ENCODE measurements at places on chromosomes 6 and 20.

- no peak for DNase-seq
Observed at GRCh38 chr6:113631666-113632065, 225.5 kb upstream of the MARCKS start.

DNA sequence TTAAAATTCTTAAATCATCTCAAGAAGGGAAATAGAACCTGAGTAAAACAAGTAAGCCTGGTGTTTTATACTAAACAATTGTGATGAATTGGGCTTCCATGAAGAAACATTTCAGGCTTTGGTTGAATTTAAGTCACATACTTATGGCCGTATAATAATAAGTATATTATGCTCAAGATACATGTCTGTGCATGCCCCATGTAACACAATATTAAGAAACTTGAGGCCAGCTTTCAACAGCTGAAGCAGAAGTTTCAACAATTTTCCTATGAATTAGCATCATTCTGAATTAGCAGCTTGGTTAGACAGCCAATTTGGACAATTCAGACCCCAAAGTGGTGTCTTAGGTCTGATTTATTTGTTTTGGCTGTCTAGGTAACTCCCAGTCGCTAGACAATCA lies 243.7 kb downstream of the MYLK4 start:
- no peak for DNase-seq

DNA sequence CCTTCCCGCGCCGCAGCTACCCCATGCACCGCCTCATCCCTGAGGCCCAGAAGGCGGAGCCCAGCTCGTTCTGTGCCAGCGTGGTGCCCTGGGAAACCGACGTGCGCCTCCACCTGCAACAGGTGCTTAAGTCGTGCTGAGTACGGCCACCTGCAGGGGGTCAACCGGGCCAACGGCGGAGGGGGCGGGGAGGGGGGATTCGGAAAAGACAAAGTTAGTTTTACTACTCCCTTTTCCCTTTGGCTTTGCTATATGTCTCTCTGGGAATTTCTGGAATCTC lies 168.9 kb downstream of the CDK19 start:
- DNase-seq: no peak

GRCh38 chr20:45826381-45827019 lies 612 bp downstream of the TNNC2 start:
- DNase-seq: no peak

DNA sequence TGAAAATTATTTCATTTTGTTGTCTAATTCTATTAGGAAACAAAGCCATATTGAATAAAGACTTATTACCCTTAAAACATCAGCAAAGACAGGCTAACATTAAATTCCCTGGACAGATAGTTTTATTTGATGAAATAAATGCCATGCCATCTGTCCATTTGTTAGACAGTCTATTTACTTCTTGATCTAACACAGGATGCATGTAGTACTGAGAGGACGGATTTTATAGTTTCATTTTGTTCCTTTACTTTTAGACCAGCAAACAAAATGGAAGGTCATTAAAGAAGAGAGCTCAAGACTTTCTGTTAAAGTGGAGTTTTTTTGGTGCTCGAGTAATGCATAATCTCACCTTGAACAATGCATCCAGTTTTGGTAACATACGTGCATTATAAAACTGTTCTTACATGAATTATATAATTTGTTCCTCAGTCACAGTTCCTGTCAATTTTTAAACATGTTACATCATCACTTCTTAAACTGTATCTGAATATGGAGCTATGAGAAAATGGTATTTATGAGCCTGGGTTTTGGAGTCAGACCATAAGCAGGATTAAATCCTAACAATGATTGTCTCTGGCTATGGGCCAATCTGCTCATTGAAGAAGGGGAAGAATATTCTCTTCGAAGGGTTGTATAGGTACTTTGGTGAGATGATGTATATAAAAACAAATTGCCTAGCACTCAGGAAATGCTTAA lies 46.0 kb downstream of the RFX6 start:
- DNase-seq: no peak

GRCh38 chr6:43361269-43361668 lies 8.2 kb downstream of the ZNF318 start:
- no peak for DNase-seq

DNA sequence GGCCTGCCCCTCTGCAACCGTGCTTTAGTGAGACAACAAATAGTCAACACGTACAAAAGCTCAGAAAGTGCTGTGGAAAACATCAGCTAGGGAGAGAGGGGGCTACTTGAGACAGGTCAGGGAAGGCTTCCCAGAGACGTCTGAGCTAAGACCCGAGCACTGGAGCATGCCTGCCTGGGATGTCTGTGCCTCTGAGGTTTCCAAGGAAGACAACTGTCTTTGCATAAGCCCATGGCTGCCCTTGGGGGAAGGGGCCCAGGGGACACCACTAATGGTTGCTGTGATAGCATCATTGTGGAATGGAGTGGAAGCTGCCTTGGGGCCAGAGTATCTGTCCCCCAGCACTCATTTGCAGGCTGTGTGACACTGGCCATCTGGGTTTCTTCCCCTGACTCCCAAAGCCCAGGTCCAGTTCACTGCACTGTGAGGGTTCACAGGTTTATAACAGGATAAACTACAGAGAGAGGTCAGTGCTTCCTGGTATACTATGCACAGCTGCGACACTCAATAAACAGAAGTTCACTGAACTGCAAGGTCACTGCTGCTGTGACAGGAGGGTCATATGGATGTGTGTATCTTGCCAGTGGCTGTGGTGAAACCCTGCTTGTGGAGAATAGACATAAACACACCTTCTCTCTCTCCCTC lies 1.5 kb upstream of the ARFGEF2 start:
- DNase-seq: no peak

- DNase-seq: no peak
Observed at GRCh38 chr20:32804817-32805216, 14.9 kb upstream of the MAPRE1 start.

GRCh38 chr20:15033269-15033668 lies 695.9 kb upstream of the FLRT3 start:
- no peak for DNase-seq

DNA sequence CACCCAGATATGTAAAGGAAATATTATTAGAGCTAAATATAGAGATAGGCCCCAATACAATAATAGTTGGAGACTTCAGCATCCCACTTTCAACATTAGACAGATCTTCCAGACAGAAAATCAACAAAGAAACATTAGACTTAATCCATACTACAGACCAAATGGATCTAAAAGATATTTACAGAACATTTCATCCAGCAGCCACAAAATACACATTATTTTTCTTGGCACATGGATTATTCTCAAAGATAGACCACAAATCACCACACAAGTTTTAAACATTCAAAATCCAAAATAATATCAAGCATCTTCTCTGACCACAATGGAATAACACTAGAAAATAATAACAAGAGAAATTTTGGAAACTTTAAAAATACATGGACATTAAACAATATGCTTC lies 1159.1 kb upstream of the CITED2 start:
- DNase-seq: no peak

GRCh38 chr6:53128842-53129241 lies 19.8 kb downstream of the GCM1 start:
- DNase-seq: no peak

DNA sequence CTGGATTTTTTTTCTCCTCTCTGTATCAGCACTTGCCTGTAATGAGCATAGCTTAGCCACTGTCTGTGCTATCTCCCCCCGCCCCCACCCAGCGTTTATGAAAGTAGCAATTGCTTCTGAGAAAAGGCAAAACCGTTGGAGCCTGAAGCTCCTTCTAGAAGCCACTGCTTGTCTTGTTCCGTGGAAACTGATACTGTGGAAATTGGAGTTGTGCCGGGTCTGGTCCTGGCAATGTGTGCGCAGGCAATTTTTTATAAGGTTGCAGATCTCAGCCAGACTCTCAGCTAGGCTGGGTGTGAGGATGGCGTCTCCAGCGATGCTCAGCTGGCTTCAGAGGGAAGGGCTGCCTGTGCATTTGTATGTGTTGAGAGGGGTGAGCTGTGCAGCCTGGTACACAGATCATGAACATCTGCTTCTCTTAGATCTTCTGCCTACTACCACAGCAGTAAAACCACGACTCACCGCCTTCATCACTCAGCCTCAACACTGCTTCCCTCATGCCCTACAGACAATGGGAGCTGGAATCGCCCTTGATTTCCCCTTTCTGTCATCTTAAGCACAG lies 72.4 kb upstream of the GTSF1L start:
- no peak for DNase-seq

DNA sequence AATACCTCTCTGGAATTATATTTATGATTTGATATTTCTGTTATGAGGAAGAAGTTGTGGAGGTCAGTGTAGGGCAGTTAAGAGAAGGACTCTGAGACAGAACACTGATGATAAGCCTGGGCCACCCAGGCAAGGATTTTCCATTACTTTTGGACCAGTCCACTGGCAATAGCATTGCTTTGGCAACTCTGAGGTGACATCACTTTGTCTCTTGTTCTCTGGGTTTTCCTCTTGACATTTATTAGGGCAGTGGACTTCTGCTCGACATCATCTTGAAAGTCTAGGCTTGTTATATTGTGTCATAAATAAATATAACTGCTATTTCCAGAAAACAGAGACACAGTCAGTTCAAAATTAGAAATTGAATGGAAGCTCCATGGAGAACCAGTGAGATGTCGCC lies 268.0 kb downstream of the SMOC2 start:
- DNase-seq: no peak

GRCh38 chr6:26525838-26526237 lies 12.3 kb upstream of the HMGN4 start:
- DNase-seq: no peak

Data from activated CD8-positive, alpha-beta memory T cell treated with anti-CD3 and anti-CD28 coated beads for 24 hours (primary cell).